ENCODE measurements at places on chromosomes 11 and 22.

DNA sequence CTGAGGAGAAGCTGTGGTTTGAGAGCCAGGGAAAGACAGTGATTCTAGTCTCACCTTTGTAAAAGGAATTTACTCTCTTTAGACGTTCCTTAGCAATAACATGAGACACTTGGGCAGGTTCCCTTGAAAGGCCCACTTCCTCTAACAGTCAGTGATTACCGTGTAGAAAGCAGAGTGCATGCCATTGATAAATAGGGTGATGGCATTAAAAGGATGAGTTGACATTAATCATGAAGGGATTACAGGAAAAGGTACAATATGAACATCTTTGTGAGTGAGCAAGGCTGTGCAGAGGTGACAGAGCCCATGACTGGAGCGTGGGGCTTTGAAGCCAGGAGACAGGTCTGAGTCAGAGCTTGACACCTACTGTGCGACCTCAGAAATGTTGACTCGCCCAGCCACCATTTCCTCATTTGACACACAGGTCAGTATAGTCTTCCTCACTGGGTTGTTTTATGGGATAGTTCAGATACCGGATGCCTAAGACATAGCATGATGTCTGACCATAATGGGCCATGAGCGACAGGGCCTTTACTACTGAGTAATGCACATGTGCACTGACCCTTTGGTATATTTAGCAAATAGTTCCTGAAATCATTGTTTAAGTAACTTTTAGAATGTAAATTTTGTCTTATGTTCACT, 341.7 kb upstream of the MTNR1B start:
- DNase-seq, result no peak

DNA sequence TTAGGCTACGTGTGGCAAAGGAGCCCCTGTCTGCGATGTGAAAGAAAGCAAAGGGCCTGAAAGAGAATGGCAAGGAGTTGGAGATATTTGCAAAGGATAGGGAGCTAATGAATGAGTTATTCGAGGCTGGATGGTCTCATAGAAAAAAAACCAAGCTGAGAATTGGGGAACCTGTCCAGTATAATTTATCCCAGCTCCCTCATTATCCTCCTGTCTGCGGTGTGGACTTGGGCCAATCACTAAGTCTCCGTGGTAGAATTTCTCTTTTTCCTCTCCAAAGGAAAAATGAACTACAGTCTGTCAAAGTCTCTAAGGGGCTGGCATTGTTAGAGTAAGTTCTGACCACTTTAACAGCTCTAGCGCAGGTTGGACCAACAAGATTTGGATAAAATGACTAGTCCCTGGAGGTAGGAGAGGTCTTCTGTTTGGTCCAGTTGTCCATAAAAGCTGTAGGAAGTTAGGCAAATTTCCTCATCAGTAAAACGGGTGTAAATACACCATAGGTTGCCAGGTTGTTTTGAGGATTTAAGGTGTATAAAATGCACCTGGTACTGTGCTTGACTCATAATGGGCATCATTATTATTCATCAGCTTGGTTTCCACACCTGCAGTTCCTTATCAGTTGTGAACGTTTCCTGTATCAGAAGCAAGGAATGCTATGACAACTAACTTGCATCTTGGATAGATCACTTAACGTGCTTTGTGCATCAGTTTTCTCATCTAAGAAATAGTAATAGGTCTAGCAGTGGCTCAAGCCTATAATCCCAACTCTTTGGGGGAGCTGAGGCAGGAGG, 10.3 kb upstream of the CDON start:
- no peak for DNase-seq

GRCh38 chr11:22336587-22336986, 1.6 kb upstream of the SLC17A6 start:
- no peak for DNase-seq

- no peak for DNase-seq
Observed at GRCh38 chr11:123945132-123945531, 1.5 kb upstream of the OR6T1 start.

DNA sequence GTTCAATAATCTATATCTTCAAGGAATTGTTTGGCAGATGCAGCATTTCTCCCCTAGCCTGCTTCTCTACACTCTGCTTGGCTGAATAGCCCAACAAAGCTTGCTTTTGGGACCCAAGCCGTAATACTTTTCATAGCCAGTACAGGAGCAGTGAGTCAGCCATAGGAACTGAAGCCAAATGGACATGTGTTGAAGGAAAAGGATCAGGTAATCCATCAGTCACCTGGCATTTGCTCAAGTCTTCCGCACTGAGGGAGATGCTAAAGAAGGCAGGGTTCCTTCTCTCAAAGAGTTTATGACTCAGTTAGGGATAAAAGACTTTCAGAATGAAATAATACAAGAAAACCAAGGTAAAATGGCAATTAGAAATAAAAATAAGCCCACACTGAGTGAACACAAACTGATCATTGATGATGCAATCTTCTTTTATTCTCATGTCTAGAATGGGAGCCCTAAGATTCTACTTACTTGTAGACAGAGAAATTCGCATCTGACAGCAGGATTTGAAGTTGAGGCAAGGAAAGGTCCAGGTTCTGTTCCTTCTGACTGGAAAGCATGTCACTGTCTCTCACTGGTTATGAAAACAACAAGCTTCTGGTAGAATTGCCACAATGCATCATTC, 13.2 kb downstream of the C11orf87 start:
- DNase-seq, result no peak

GRCh38 chr22:39277142-39277607, 32.4 kb upstream of the PDGFB start:
- no peak for DNase-seq

All from activated T-cell treated with anti-CD3 and anti-CD28 coated beads for 4 hours (primary cell).